ENCODE measurements at places on chromosomes 12 and 14.

GRCh38 chr14:101063121-101063520, 159.6 kb upstream of the RTL1 start:
- DNase-seq = no peak

DNA sequence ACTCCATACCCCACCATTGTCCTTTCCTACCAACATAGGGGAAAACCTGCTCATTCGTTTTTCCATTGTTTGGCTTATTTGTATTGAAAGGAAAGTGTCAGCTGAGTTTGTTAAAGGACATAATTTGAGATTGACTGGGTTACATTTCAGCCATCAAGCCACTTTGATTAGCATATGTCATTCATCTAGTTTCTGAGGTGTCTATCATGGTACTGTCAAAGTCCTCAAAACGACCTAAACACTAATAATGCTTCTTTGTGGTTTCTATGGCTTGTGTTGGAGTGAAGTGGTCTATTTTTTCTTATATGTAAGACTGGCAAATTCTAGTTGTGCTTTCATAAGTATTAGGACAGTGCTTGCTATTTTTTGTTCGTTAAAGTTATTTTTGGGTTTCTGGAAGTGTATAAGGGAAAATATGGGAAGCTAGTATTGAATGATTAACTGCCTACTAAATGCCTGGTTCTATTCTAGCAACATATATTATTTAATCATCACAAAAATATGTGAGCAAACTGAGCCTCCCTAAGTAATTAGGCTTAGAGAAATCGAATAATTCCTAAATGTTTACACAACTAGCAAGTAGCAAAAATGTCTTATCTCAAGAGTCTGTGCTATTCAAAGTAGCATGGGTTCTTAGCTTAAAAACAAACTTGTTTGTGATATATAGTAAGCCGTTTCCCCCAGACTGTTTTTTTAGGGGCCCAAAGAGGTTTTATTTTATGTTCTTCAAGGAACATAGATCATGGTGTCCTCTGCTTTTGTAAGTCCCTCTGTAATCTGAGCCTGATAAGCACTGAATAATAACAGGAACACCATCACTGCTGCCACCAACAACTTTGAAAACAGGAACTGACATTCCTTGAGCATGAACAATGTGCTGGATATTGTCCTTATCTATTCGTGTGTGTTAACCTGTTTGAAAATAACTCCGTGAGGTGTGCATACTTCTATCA, 67.1 kb downstream of the DERA start:
- DNase-seq = no peak

- no peak for DNase-seq
Measured at GRCh38 chr14:86782092-86782580, 1210.8 kb downstream of the GALC start.

- no peak for DNase-seq
Measured at GRCh38 chr12:56677680-56678079, 10.4 kb downstream of the PTGES3 start.

- DNase-seq = no peak
Measured at GRCh38 chr12:53717319-53717718, 9.9 kb downstream of the CALCOCO1 start.

- no peak for DNase-seq
Measured at GRCh38 chr14:61418746-61419145, 97.4 kb downstream of the PRKCH start.

DNA sequence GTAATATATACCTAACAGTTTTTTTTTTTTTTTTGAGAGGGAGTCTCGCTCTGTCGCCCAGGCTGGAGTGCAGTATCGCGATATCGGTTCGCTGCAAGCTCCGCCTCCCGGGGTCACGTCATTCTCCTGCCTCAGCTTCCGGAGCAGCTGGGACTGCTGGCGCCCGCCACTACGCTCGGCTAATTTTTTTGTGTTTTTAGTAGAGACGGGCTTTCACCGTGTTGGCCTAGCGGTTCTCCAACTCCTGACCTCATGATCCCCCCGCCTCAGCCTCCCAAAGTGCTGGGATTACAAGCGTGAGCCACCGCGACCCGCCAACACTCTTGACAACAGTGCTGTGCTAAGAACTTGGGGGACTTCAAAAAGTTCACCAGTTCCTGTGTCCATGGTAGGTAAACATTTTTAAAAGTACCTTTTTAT, 63.5 kb downstream of the FOXG1 start:
- no peak for DNase-seq

- no peak for DNase-seq
Measured at GRCh38 chr12:58424735-58425392, 483.5 kb downstream of the ATP23 start.

DNA sequence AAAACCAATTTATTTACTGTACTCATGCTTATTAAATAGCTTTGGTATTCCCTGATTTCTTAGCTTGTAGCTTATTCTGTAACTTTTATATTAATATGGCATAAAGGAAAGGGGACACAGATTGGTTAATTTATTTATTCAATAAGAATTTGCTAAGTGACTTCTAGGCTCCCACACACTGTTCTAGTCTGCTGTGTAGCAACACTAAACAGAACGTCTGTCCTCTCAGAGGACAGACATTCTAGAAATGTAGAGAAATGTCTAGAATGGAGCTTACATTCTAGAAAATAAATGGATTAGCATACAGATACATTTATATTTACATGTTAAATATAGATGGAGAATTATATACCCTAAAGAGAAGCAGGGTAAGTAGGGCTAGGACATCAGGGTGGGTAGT, 184.9 kb upstream of the ABCD2 start:
- DNase-seq = no peak

GRCh38 chr12:45763381-45763780, 33.9 kb downstream of the ARID2 start:
- no peak for DNase-seq

DNA sequence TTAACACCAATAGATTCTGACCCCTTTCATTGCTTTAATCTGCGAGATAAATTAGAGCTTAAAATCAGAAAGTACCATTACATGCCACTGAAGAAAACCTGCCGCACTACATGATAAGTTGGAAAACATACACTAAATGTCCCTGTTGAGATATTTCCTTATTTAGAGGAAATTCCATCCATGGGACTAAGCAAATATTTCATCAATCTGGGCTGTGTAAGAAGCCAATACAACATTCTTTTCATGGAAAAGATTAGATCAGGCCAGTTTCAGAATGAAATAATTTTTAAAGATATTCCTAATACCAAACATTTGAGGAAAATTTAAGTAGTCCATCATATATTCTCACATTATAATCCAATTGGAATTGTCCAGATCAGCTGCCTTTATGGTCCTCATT, 112.8 kb downstream of the LLPH start:
- no peak for DNase-seq

GRCh38 chr12:91331371-91331770, 148.8 kb upstream of the DCN start:
- DNase-seq = no peak

DNA sequence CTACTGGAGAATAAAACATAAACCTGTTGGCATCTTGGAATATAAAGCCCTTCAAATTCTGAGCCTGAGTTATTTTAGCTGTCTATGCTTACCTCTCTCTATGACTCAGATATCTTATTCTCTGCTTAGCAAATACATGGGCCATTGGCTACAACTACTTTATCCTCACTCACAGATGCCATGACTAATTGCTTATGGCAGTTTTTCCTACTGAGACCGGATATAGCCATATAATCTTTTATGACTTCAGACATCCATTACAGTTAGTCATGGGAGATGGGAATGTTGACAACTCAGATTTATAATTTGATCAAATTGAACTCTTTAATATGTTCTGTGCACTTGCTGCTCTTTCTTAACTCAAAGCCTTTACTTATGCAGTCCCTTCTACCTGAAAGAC, 502.4 kb upstream of the ATP2B1 start:
- DNase-seq = no peak
